Fibroblast of skin of scalp (primary cell): ENCODE measurements at places on chromosomes 4 and X.

- DNase-seq, result no peak
Measured at GRCh38 chrX:19991350-19991718, 473 bp upstream of the BCLAF3 start.

- no peak for DNase-seq
Measured at GRCh38 chr4:35105486-35105885, 1138.8 kb downstream of the ARAP2 start.

DNA sequence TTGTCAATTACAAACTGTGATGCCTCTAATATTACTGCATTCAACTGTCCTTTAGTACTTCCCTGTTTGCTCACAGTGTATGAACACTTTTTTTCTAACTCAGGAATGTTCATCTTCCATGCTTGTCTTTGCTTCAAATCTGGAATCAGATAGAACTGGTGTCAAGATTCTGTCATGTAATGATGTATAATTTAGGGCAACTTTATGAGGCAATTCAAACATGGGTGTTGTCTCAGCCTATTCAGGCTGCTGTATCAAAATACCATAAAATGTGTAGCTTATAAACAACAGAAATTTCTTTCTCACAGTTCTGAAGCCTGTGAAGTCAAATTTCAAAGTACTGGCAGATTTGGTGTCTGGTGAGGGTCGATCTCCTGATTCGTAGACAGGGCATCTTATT lies 1012.9 kb downstream of the RAB28 start:
- DNase-seq, result no peak

GRCh38 chr4:137300776-137301175 lies 231.5 kb downstream of the PCDH18 start:
- peak; percentile 39 for DNase-seq

DNA sequence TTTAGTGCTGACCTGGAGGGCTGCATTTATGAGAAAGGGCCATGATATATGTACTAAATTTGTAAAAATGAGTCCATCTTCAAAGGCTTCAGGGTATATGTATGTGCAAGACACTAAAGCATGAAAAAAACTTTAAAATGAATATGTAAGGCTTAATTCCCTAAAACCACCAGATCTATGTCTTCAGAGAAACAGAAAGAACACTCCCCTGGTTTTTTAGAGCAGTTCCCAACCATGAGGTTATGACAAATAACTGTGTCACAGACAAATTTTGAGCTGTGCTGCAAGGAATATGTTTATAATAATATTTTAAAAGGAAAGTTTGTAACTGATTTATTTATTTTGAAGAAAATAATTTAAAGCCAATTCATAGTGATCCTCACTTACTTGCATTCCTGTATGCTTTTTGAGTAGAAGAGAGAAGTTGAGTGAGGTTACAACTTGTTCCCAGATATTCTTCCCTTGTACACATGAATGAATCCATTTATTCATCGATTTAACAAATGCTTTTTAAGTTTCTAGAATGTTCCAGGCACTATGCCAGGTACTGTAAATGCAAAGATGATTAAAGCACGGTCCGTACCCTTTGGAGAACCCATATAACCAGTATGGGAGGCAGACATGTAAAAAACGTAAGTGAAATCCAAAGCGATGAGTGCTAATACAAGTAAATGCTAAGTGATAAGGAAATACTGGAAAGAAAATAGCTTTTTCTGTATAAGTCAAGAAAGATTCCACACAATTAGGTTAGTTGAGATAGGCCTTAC lies 295.2 kb upstream of the DIAPH2 start:
- no peak for DNase-seq

DNA sequence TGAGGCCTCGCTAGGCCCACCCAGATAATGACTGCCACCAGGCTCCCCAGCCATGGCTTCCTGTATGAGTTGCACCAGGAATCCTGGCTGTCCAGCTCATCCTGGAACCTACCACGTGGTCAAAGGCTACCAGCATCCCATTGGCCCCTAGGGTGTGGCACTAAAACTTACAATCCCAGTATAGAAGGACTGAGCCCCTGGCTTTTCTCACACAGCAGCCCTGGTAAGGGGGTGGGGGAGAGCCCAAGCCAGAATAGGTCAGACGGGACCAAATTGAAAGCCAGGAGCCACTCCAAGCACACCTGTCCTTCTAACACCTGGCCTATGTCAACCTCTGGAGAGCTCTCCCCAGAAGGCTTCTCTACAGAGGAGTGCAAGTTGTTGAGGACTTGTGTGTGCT lies 269.3 kb upstream of the AGTR2 start:
- DNase-seq, result no peak

- DNase-seq, result peak; percentile 34
Measured at GRCh38 chrX:13473442-13474163, 95.8 kb upstream of the EGFL6 start.

- no peak for DNase-seq
Measured at GRCh38 chr4:12615822-12616221, 868.3 kb downstream of the RAB28 start.

- DNase-seq, result no peak
Measured at GRCh38 chr4:159134429-159134828, 31.6 kb downstream of the RAPGEF2 start.

GRCh38 chrX:130887376-130887775 lies 15.6 kb downstream of the ENOX2 start:
- DNase-seq, result no peak

GRCh38 chr4:86338989-86339388 lies 20.9 kb downstream of the MAPK10 start:
- DNase-seq, result peak; percentile 84

DNA sequence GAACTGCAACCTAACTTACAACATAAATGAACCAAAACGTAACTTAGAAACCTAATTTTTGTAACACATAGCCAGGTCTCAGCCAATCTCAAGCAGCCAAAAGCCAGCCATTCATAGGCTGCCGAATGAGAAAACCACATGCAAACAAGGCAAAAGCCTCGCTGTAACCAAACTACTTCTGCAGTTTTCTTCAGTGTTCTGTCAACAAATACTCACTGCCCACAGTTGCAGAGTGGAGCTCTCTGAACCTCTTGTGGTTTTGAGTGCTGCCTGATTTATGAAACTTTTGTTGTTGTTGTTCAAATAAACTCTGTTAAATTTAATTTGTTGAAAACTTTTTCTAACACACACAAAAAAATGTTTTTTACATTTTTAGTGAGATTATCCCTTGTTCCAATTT lies 251.2 kb downstream of the PAPSS1 start:
- DNase-seq, result no peak

DNA sequence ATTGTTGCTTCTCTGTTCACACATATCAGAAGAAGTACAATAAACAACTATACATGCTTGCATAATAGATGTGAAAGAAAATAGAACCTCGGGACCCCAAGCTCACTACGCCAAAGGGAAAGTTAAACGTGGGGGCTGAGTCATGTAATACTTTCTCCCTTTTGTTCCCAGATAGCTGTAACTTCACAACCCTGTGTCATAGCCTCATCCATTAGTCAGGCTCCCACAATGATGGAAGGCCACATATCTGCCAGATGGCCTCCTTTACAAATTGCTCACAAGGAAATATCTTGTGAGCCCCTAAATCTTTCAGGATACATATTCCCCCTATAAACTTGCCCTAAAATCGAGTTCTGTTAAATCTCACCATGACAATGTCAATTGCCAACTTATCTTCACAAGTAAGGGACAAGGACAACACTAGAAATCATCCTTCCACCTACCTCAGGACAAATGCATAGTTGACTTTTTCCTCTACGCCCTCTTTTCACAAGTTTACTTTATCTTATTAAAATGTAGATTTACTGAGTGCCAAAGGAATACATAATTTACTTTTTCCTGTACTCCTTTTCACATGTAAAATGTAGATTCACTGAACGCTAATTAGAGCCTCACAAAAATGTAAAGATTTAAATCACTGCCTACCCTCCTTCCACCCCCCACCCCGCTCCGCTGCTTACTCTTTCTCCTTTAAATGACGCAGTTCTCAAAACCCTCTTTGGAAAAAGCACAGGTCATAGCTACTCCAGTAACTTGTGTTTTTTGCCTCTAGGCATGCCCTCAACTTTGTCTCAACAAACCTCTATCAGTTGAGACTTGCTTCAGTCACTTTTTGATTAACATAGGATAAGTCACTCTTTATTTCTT lies 477.1 kb downstream of the DTHD1 start:
- no peak for DNase-seq

DNA sequence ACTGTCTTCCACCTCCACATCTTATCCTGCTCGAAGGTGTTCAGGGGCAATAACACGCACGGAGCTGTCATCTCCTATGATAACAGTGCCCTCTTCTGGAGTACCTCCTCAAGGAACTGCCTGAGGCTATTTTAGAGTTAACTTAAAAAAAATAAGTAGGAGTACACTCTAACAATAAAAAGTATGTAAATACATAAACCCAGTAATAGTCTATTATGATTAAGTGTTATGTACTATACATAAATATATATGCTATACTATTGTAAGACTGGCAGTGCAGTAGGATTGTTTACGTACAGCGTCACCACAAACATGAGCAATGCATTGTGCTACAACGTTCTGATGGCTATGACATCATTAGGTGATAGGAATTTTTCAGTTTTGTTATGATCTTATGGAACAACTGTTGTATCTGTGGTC lies 34.5 kb upstream of the TLR2 start:
- DNase-seq, result no peak

DNA sequence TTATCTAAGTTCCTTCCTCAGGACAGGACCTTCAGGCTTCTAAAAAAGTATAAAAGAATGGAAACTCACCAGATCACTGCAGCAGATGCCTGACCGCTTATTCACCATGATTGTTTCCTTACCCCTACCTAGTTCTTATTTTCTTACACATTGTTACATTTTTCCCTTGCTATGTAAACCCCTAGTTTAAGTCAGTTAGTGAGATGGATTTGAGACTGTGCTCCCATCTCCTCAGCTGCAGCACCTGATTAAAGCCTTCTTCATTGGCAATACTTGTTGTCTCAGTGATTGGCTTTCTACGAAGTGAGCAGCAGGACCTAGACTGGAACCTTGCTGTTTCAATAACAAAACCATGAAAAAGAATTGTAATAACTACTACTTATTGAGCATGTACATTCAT lies 4.7 kb downstream of the SPARCL1 start:
- DNase-seq, result no peak

GRCh38 chr4:36285784-36286480 lies 4.5 kb downstream of the DTHD1 start:
- no peak for DNase-seq

DNA sequence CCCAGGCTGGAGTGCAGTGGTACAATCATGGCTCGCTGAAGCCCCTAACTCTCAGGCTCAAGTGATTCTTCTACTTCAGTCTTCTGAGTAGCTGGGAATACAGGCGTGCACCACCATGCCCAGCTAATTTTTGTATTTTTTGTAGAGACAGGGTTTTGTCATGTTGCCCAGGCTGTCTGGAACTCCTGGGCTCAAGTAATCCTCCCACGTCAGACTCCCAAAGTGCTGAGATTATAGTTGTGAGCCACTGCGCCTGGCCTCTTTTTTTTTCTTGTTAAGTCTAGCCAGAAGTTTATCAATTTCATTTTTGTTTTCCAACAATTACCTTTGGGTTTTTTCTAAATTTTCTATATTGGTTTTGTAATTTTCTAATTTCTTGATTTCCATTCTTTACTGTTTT lies 100.6 kb downstream of the GC start:
- no peak for DNase-seq

GRCh38 chr4:138190452-138190858 lies 51.7 kb downstream of the SLC7A11 start:
- DNase-seq, result no peak

GRCh38 chr4:95044324-95044837 lies 286.6 kb downstream of the BMPR1B start:
- no peak for DNase-seq

GRCh38 chrX:104668550-104668949 lies 102.6 kb downstream of the IL1RAPL2 start:
- DNase-seq, result peak; percentile 1

- DNase-seq, result no peak
Measured at GRCh38 chrX:44167116-44167515, 176.4 kb downstream of the EFHC2 start.

GRCh38 chr4:40399578-40399977 lies 64.4 kb downstream of the CHRNA9 start:
- no peak for DNase-seq

DNA sequence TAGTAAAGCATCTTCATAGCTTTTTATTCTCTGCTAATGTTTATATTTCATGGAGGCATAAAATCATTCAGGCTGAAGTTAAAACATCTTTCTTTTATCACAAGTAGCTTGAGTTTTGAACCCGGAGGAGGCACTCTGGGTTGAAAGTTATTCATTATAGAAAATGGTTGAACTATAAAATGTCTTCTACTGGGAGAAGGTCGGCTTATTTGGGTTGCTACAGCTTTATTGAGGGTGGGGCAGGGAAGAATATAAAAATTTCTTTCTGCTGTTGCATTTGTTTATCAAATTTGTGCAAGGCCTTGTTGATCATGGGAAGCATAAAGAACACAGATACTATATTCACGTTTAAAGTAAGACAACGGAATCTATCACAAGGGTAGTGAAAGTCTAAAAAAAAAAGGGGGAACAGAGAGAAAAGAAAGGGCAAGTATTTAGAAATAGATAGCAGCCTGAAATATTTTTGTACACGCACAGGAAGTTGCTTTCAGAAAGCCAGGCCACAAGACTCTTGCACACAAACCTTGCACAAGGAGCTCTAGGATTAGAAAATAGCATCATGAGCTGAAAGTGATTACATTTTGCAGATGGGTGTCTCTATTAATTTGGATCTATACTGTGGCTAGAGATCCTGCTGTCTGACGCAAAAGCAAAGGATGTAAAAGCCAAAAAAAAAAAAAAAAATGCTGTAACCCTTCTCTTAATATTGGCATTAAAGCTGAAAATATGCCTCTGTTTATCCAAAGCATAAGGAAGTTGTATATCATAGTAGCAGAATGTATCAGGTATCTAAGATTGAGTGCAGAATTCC lies 37.2 kb upstream of the FAM9C start:
- no peak for DNase-seq

GRCh38 chr4:175380841-175381240 lies 431.2 kb downstream of the GPM6A start:
- no peak for DNase-seq

DNA sequence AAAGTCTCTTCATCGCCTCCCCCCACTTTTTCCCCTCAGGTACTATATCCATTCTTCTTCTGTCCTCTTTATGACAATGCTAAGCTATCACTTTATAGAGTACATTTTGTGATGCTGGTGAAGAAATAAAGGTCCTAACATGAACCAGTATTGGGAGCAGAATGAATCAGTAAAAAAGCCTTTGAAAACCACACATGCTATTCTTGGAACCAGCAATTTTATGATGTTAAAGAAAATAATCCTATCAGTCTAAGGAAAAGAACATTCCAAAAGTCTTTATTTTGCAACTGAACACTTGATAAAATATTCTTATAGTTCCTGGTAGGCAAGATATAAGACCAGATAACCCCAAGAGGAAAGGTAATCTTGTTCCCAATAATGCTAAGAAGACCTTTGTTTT lies 107.8 kb upstream of the MCF2 start:
- DNase-seq, result peak; percentile 4

GRCh38 chrX:679291-679979 lies 48.8 kb downstream of the SHOX start:
- no peak for DNase-seq

- no peak for DNase-seq
Measured at GRCh38 chr4:108247387-108248049, 78.8 kb upstream of the LEF1 start.

- DNase-seq, result peak; percentile 23
Measured at GRCh38 chr4:7860600-7861163, 79.0 kb downstream of the AFAP1 start.
